ENCODE measurements at places on chromosomes 12 and 14. TPM values are rescaled to one million over a fixed set of nuclear protein-coding genes. Genes with fewer than 3 reads are reported as not detected.

The LHX5 gene
- total RNA-seq, result not detected

The MFAP5 gene
- total RNA-seq, result 0.12 TPM

The FKBP4 gene
- total RNA-seq, result 27.0 TPM

The GPR84 gene
- total RNA-seq, result 0.35 TPM

The NR1H4 gene
- total RNA-seq, result 61.5 TPM

The PTCSC3 gene
- total RNA-seq, result not detected

The TTC6 gene
- total RNA-seq, result 3.7 TPM

The GPR68 gene
- total RNA-seq, result not detected

The CLIP1 gene
- 40.4 TPM for total RNA-seq

The POP5 gene
- total RNA-seq, result 26.7 TPM

The ACRBP gene
- 3.3 TPM for total RNA-seq

The PLA2G1B gene
- not detected for total RNA-seq

The FAM181A gene
- total RNA-seq, result not detected

The RND1 gene
- 15.4 TPM for total RNA-seq

The PRKAG1 gene
- total RNA-seq, result 28.3 TPM

The NABP2 gene
- total RNA-seq, result 14.3 TPM

The HOTAIR gene
- total RNA-seq, result not detected

The MYF5 gene
- total RNA-seq, result not detected

The RASSF8 gene
- 7.8 TPM for total RNA-seq

The RBMS2 gene
- total RNA-seq, result 4.4 TPM

The SIX6 gene
- not detected for total RNA-seq

The TAS2R10 gene
- total RNA-seq, result 0.65 TPM

The RNU4-1 gene
- under 0.01 TPM for total RNA-seq

The SLC6A13 gene
- total RNA-seq, result 2.0 TPM

The TEX52 gene
- total RNA-seq, result not detected

The NDRG2 gene
- 237 TPM for total RNA-seq

The C2CD5 gene
- 12.4 TPM for total RNA-seq

The SYCP3 gene
- total RNA-seq, result not detected

The AKAP3 gene
- 2.4 TPM for total RNA-seq

The LRRC43 gene
- total RNA-seq, result not detected

The SETD3 gene
- 32.8 TPM for total RNA-seq

The IL23A gene
- not detected for total RNA-seq

The OAS1 gene
- total RNA-seq, result 19.2 TPM

The GPR132 gene
- total RNA-seq, result 0.74 TPM

The MIP gene
- total RNA-seq, result 0.91 TPM

The RDH5 gene
- 39.1 TPM for total RNA-seq

The VCPKMT gene
- total RNA-seq, result 3.7 TPM

The STK38L gene
- total RNA-seq, result 6.0 TPM

The DDX23 gene
- total RNA-seq, result 24.4 TPM

The VRTN gene
- not detected for total RNA-seq

The TEAD4 gene
- 6.9 TPM for total RNA-seq

The BDKRB1 gene
- not detected for total RNA-seq

The E2F7 gene
- total RNA-seq, result 0.23 TPM

Data from right lobe of liver (tissue), 6 donors.